ENCODE measurements at places on chromosomes 6 and 20.
A peak's percentile ranks its signal among the peaks of the same experiment; 100 is the strongest.

GRCh38 chr20:50330504-50331313, 140.1 kb downstream of the CEBPB start:
- no peak for DNase-seq

DNA sequence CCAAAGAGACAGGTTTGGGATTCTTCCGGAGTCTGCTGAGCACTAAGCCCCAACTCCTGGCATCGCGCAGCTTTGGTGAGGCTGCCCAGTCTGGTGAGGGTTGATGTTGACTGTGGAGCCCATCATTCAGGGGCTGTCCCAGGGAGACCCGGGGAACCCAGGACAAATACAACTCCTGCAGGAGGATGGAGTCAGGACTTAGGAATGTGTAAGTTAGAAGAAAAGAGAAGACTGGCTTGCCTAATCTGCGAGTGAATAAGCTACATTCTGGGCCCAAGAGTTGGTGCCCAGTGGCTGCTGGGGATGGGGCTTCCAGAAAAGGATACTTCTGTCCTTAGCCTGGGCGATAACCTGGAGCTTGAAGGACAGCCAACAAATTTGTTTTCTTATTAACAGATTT, 47.9 kb downstream of the STK35 start:
- no peak for DNase-seq

GRCh38 chr6:48236375-48236774, 125.4 kb upstream of the PTCHD4 start:
- no peak for DNase-seq

DNA sequence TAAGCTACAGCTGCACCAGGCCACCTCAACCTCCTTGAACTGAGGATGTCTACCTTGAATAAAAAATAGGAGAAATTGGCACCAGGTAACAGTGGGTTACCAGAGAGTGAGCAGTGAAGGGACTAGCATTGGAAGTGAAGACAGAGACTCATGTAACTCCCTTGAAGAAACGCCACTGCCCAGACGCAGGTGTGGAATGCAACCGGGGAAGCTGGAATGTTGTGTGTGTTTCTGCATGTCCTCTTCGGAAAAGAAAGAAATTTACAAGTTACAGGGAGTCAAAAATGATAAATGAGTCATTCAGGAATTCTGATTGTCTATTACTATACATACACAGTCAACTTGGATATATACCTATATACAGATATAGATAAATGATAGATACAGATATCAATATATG, 514.7 kb upstream of the AGPAT4 start:
- no peak for DNase-seq

GRCh38 chr20:36991703-36992102, 40.2 kb upstream of the SAMHD1 start:
- no peak for DNase-seq

DNA sequence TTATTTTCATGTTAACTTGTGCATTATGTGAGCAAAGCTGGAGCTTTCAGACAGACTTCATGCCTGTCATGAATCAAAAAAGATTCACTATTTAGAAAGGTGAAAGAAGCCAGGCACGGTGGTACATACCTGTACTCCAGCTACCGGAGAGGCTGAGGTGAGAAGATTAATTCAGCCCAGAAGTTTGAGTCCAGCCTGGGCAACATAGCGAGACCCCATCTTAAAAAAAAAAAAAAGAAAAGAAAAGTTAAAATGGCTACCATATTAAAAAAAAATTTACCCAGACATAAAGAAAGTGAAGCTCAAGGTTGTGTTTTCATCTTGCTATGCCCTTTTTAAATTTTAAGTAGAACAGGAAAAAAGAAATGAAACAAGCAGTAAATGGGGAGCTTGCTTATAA, 889 bp downstream of the CASS4 start:
- DNase-seq, result no peak

- no peak for DNase-seq
Measured at GRCh38 chr6:105112577-105112976, 67.2 kb downstream of the POPDC3 start.

GRCh38 chr20:7984192-7984591, 35.4 kb downstream of the TMX4 start:
- DNase-seq, result no peak

DNA sequence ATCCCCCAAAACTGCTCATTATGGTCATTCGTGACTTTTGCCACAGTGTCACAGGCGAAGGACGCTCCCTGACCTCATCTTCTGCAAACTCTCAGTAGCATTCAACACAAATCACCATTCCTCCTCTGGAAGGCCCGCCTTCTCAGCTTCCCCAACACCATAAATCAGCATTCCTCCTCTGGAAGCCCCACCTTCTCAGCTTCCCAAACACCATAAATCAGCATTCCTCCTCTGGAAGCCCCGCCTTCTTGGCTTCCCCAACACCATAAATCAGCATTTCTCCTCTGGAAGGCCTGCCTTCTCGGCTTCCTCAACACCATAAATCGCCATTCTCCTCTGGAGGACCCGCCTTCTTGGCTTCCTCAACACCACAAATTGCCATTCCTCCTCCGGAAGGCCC, 288.0 kb upstream of the AGPAT4 start:
- no peak for DNase-seq

DNA sequence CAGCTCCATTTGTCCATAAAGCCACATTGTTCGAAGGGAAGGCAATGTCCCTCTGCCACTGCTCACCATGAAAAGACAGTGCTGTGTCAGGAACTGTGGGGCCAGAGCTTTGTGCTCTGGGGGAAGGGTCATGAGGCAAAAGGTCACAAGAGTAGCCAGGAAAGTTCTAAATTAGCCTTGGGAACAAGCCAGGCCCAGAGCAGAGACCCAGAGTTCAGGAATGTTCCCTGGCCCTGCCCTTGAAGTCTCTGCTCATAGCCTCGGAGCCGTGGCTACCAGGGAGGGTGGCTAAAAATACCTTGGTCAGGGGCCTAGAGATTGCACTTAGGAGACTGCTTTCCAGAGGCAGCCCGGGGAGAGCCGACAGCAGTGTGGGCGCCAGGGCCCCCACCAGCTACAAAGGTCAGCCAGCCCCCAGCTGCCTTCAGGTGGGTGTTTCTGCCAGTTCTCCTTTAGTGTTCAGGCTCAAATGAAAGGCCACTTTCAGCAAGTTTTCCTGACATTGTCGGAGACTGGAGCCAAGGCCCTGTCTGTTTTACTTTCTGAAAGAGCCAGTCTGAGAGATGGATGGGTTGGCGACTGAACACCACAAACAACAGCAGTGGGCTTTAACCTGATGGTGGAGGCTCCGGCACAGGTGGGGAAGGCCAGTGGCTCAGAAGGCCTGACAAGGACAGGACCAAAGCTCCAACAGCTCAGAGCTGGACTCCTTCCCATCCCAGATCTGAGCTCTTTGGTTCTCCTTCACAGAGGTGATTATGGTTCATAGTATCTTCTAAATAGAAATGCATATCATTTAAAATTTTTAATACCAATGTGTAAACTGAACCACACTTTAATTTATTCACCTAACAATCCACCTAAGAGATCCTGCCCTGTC, 76.2 kb downstream of the CDH26 start:
- no peak for DNase-seq

- no peak for DNase-seq
Measured at GRCh38 chr20:50873585-50873984, 57.7 kb downstream of the ADNP start.

- no peak for DNase-seq
Measured at GRCh38 chr6:144935181-144935580, 650.0 kb downstream of the UTRN start.

DNA sequence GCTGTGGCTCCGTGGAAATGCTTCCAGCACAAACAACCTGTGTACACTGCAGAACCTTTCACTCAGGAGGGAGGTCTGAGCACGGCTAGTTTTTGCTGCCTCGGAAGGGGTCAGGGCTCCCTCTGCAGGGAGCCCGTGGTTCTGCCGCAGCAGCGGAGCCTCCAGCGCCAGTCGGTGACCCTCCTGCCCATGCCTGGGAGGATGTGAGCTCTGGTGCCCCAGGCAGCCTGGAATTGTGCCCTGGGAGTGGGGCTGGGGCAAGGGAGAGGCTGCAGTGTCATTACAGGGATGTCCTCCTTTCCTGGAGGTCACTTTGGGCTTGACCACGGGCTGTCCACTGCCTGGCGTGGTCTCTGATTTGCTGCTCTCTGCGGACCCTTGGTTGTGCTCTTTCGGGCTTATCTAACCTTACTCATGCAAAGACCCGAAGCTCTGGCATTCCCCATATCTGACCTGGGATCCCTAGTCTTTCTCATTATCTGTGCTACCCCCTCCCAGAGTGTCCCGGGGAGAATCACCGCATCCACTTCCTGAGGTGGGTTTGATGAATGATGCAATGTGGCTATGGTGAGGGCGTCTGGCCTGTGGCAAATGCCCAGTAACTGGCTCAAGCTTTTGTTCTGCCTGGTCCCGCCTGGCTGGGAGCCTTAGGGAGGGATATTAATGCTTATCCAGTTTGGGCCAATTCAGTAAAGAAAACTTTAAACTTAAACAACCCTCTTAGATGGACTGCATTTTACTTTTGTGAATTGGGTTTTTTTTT, 59.6 kb upstream of the TAGAP start:
- peak; percentile 80 for DNase-seq

GRCh38 chr20:58585753-58586540, 65.1 kb upstream of the STX16 start:
- no peak for DNase-seq

DNA sequence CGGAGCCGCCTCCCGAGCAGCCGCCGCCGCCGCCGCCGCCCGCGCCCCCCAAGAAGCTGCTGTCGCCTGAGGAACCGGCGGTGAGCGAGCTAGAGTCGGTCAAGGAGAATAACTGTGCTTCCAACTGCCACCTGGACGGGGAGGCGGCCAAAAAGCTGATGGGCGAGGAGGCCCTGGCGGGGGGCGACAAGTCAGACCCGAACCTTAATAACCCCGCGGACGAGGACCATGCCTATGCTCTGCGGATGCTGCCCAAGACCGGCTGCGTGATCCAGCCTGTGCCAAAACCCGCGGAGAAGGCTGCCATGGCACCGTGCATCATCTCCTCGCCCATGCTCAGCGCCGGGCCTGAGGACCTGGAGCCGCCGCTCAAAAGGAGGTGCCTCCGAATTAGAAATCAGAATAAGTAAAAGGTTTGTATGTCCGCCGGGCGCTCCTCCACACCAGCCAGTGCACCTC, 145.2 kb downstream of the SOBP start:
- no peak for DNase-seq

GRCh38 chr20:42295592-42295991, 677.4 kb upstream of the CHD6 start:
- DNase-seq, result no peak

- DNase-seq, result no peak
Measured at GRCh38 chr20:47311967-47312681, 44.4 kb downstream of the ZMYND8 start.

GRCh38 chr6:35725721-35726438, 11.0 kb upstream of the ARMC12 start:
- no peak for DNase-seq

DNA sequence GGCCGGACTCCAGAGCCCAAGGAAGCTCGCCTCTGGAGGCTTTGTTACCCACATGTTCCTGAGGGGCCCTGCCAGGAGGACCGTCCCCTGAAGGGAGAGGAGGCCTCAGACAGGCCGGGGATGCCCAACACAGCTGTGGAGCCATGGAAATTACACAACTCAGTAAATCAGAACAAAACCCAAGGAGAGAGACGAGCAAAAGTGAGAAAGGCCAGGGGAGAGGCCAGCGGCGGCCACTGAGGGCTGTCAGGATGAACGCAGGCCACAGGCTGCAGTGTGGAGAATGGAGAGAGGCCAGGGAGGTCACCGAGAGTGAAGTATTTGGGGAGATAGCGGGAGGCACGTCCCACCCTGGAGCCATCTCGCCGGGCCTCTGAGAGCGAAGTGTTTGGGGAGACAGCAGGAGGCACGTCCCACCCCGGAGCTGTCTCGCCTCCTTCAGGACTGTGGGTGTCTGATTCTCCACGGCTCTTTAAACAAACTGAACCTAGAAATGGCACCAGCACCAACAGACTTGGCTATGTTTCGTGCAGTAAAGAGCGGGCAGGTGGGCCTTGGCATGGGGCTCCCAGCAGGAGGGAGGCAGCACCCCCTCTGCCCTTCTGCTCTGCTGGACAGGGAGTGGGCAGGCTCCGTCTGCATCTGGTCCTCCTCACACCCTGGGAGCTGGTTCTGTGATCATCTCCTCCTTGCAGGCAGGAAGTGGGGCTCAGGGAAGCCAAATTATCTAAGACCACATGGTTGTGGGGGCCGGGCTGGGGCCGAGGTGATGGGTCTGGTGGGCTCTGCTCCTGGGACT, 91.0 kb downstream of the YTHDF1 start:
- DNase-seq, result peak; percentile 11

GRCh38 chr20:22465622-22466446, 118.5 kb downstream of the FOXA2 start:
- no peak for DNase-seq

GRCh38 chr20:15122613-15123012, 785.2 kb upstream of the FLRT3 start:
- no peak for DNase-seq

DNA sequence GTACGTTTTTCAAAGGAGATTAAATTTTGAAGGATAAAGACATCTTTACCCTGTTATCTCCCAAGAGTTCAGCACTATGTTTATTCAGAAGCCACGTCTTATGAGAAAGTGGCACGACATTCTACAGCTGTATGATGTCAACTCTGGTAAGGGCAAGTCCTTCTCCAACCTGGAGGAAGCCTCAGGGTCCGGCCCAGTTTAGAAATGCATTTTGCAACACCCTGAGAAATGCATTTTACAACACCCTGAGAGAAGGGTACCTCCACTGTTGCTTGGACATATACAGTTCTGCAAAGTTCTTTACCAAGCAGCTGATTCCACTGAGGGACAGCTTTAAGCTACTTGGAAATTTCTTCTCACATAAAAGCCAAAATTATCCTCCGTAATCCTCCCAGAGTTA, 17.5 kb downstream of the NAPB start:
- no peak for DNase-seq

DNA sequence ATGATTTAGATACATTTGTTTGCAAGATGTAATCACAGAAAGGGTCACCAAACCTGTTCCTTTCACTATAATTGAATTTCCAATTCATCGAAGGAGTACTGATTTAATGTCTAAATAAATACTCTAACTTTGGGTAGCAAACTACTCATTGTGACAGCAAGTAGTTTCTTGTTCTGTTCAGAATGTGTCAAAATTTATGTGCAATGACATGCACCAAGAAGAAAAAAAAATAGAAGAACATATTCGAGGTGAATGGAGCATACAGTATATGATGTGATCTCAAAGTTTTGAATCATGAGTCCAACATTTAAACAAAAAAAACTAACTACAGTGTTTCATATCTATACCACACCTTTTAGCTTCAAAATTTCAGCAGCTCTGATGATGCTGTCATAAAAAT, 583.6 kb upstream of the MMS22L start:
- no peak for DNase-seq

- DNase-seq, result no peak
Measured at GRCh38 chr6:131159578-131159977, 24.3 kb downstream of the AKAP7 start.
